Activated T-cell treated with anti-CD3 and anti-CD28 coated beads, Interleukin-2, amount 50 U/mL, for 1 hour (primary cell): ENCODE measurements at places on chromosomes 3 and 15.

- DNase-seq: no peak
Observed at GRCh38 chr3:52167240-52167639, 13.0 kb upstream of the POC1A start.

DNA sequence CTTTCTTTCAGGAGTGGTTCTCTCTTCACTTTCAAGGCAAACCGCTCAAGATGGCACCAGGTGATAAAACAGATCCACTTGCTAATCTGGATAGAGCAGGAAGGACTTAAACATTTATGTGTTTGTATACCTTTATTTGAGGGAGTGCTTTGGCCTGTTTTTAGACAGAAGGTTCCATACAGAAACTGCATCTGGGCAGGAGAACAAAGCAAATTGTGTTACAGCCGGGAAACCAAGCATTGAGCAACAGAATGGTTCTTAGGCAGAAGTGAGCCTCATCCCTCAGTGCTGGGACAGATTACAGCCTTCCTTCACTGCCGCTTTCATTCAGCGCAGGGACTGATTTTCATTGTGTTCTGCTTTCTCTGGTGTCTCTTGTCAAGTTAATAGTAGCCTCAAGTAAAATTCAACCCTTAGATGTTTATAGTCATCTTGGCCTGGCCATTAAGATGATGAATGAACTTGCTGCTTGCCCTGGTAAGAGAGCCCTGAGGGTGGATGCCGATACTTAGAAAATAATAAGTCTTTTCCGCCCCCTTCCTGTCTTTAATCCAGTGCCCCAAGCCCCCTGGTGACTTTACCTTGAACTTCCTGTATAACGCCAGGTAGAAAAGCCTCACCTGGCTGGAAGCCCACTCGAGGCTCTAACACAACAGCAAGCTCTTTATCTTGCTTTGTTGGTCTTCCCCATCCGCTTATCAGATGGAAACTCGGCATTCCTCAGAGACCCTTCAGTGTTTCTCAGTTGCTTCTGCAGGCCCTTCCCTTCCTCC is 168.0 kb upstream of the CTDSPL start:
- DNase-seq: no peak

GRCh38 chr3:38586546-38587520 is 62.7 kb downstream of the SCN5A start:
- DNase-seq: no peak

- DNase-seq: no peak
Observed at GRCh38 chr3:12893247-12893646, 51.9 kb upstream of the RPL32 start.

DNA sequence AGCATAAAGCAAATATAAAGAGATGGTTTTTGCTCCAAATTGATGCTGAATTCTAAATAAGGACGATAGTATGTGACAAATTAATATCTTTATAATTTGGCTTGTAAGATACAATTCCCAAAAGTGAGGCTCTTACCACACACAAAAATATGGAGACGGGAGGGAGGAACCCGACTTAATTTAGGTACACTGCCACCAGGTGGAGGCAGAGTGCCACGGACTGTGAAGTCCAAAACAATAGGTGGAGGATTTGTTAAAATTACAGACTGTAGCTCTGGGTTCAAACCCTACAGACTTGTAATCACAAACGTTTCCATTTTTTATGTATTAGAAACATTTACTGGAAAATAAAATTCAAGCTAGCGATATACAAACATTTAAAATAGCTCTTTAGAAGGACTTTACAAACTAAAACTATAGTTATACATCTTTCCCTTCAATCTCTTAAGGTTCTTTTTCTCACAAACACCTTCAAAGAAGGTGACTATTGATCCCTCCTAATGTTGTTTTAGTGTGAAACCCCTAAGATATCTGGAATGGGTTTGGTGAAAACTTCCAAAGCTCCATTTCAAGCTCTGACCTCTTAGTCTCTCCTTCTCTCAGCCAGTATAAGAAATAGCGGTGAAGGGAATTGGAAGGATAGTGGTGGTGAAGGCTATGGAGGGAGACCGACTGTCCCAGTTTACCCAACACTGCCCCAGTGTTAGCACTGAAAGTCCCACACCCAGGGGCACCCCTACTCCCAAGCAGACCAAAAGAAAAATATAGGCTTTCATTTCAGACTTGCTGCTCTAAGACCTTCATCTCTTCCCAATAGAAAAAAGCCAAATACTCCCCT is 89.7 kb downstream of the AQP9 start:
- DNase-seq: peak; percentile 69

GRCh38 chr3:114285648-114286230 is 8.1 kb upstream of the TIGIT start:
- no peak for DNase-seq

- no peak for DNase-seq
Observed at GRCh38 chr3:135491491-135492205, 473.9 kb upstream of the PPP2R3A start.

GRCh38 chr3:197798863-197799262 is 7.8 kb downstream of the LRCH3 start:
- DNase-seq: no peak

DNA sequence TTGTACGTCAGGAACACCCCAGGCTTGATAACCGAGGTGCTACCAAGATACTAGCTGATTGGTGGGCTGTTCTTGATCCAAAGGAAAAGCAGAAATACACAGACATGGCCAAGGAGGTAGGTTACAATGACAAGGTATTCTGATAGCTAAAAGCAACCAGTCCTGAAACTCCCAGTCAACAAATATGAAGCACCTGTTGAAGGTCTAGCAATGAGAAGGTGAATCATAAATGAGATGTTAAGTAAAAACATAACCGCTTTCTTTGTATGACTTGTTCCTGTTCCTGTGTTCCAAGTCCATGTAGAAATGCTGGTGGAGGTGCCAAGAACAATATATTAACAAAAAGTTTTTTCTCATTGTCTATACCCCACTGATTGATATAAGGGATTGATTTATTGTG is 194.0 kb downstream of the BBX start:
- no peak for DNase-seq

- no peak for DNase-seq
Observed at GRCh38 chr3:131806736-131807135, 228.1 kb downstream of the CPNE4 start.

GRCh38 chr15:63609448-63609847 is 12.3 kb downstream of the FBXL22 start:
- DNase-seq: no peak

- DNase-seq: no peak
Observed at GRCh38 chr3:11283139-11283475, 10.9 kb downstream of the ATG7 start.

- no peak for DNase-seq
Observed at GRCh38 chr3:26091626-26092025, 301.7 kb downstream of the OXSM start.

DNA sequence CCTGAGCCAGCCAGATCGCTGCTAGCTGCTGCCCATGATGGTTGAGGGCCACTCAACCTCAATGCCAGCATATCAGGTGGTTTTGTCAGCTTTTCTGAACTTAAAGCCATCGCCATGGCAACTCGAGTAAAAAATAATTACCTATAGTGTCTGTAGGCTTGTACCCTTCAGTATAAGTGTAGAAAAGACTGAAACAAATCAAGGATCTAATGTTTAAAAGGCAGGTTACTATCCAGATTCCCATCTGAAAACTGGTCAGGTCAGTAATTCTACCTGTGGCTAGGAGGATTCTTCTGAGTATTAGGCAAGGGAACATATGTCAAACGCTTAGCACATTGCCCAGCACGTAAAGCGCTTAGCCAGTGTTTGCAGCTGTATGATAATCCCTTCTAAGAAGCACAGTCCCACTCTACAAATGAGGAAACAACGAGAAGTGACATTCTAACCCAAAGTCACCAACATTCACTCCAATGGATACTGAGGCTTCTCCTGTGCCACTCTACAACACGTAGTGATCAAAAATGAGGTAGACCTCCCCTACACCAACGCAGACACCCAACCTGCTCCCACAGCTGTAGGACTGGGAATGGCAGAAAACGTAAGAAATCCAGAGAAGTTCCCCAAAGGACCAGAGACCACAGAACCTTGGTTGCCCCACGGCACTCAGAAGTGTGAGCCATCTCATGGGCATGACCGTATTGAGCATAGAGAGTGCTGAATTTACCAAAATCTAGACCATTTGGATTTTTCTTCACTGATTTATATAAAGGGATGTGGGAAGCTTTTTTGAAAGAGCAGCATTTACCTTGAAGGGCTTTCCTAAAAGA is 55.3 kb downstream of the SLTM start:
- no peak for DNase-seq
